Tongue (tissue), 3 donors: ENCODE measurements at places on chromosomes 2 and 18.

DNA sequence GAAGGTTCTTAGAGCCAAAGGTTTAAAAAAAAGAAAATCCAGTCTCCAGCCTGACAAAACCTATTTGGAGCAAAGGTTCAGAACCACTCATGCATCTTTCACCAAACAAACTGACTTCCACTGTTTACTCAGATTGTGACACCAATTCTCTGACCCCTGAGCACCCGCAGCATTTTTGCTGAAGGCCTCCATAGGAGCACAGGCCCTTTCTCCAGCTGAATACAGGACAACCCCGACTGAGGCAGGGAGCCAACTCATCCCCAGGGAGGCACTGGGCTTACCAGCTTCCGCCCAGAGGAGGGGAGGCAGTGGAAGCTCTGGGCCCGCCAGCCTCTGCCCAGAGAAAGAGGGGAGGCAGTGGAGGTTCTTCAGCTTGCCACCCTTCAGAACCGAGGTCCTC is 51.0 kb upstream of the CNGA3 start:
- DNase-seq, result no peak

- no peak for DNase-seq
Measured at GRCh38 chr2:209726311-209726710, 45.3 kb upstream of the UNC80 start.

- no peak for DNase-seq
Measured at GRCh38 chr2:52383541-52383940, 1351.6 kb upstream of the NRXN1 start.

DNA sequence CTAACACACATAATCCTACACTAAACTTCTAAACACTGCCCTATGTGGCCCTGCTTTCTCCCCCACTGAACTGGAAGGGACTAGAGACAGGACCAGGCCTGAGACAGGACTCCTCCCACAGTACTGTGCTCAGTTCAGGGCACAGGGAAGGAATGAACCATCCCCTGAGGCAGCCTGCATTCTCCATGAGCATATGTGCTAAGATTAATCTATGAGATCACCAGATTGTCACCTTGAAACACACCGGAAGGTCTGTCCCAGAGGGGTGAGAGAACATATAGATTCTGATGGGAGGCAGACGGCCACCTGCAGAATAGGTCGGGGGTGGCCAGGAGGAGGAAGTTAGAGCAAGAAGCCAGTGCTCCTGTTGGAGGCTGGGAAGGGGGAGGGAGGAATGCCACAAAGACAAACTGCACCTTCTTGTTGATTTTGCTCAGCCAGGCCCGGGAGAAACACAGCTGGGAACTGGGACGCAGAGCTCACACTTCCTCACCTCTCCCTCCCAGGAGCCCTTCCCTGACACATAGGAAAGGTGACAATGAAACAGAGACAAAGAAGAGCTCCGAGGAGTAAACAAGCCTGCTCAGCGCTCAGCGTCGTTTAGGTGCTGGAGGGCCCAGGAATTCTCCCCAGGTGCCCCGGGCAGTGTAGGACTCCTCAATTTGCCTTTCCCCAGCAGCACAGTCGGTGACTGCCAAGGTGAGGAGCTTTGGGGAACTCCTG is 52.1 kb downstream of the ZBTB7C start:
- peak; percentile 51 for DNase-seq

DNA sequence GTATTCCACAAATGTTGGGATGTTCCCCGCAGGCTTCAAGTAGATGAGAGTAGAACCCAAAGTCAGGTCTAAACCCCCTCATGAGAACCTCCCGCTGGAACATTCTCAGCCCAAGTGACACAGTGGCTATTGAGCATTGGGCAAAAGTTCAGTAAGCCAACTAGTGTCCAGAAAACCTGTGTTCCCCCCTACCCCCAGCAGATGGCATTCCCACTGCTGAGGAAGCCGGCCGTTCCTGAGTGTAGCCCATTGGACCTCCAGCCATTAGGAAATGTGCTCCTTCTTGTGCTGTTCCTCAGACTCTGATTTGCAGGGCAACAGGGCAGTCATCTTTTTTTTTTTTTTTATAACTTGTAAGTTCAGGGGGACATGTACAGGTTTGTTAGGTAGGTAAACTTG is 152.1 kb downstream of the NCK2 start:
- DNase-seq, result no peak
